Heart left ventricle (tissue), 16 donors: ENCODE measurements at places on chromosomes 7 and 10.

- no peak for DNase-seq
These were observed 39.7 kb downstream of the CADPS2 start for GRCh38 chr7:122846591-122846990.

DNA sequence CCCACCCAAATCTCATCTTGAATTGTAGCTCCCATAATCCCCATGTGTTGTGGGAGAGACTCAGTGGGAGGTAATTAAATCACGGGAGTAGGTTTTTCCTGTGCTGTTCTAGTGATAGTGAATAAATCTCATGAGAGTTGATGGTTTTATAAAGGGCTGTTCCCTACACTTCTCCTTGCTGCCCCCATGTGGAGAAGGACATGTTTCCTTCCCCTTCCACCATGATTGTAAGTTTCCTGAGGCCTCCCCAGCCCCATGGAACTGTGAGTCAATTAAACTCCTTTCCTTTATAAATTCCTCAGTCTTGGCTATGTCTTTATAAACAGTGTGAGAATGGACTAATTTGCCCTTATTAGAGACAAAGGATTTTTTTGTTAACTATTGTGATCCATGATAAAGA lies 48.5 kb upstream of the MKX start:
- DNase-seq = no peak

- DNase-seq = no peak
These were observed 9.6 kb downstream of the GRID1 start for GRCh38 chr10:86357041-86357440.

DNA sequence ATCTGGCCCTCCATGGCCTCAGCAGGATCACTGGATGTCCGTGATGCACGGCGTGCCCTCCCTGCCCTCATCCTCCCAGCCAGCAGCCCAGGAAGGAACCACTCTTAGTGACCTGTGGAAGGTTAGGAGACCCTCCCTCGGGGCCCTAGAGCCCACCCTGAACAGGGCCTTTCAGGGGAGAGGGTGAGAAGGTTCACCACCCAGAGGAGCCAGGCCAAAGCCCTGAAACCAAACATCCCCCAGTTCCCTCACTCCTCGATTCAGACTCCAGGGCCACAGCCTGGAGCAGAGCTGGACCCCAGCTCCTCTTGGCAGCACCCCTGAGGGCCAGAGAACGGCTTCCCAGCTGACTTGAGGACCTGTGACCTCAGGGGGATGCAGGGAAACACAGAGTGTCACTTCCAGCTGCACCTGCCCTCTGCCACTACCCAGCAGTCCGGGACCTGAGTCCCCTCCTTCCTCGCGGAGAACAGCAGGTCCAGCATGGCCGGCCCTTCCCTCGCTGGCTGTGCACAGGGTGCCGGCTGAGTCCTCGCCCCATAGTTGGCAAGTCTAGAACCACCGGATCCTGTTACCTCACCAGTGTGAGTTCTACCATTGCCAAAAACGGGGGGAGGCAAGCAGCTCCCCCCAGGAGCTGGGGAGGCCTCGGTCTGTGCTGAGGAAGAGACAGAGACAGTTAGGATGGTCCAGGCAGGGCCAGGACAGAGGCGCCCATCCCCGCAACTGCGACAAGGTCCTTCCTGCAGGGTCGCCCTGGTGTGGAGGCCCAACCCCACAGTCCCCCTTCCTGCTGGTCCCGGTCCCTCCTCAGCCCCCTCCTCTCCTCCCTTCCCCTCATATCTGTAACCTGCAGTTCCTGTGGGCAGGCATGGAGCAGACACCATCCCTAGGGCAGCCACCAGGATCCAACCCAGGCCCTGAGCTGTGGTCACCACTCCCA lies 158.6 kb downstream of the NRF1 start:
- no peak for DNase-seq

GRCh38 chr7:28759475-28759971 lies 198.6 kb downstream of the TRIL start:
- no peak for DNase-seq

DNA sequence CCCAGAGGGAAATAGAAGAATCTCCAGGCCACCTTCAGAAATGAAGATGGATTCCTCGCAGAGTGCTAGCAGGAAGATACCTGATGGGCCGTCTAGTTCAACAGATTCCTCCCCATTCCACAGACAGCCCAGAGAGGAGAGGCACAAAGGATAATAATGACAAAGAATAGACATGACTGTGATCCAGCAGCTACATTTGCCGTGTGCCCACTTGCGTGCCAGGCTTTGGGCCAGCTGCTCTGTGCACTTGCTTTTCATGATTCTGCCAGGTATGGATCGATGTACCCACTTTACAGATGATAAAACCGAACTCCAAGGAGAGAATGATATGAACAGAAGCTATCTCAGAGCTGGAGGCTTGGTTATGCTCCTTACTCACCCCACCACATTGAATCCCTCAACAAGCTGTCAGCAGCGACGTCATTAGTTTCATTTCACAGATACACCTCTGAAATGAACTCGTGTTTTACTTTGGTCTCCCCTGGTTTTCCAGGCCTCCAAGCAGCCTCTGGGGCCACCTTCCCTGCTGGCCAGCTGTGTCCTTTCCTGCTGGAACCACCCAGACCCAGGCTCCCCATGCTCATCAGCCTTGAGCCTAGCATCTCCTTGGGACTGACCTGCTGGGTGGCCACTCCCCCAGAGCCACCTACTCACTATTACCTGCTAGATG lies 11.9 kb upstream of the WDFY4 start:
- no peak for DNase-seq
